ENCODE measurements at places on chromosomes 2 and 18.

- no peak for DNase-seq
Measured at GRCh38 chr2:43622931-43623451, 14.1 kb upstream of the PLEKHH2 start.

GRCh38 chr18:2331491-2331890 is 239.8 kb downstream of the METTL4 start:
- no peak for DNase-seq

- no peak for DNase-seq
Measured at GRCh38 chr2:45263147-45263546, 253.9 kb upstream of the SIX2 start.

- no peak for DNase-seq
Measured at GRCh38 chr2:227052879-227053278, 111.1 kb downstream of the COL4A4 start.

DNA sequence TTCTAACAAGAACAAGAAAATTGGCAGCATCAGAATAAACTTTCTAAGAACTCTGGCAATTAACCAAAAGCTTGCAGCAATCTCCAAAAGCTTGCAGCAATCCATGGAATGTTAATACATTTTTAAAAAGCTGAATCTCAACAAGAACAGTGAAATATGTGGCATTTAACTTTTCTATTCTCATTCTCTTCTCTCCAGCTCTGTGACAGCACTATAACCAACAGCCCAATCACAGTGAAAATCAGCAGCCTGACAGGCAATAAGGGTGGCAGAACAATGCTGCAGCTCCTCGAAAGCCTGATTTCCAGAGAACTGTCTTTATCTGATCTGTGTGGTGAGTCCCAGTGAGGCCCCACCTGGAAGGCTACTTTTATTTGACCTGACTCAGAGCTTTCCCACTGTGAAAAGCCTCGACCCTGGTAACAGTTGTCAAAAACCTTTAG is 60.0 kb downstream of the TMEM131 start:
- DNase-seq, result no peak

- no peak for DNase-seq
Measured at GRCh38 chr2:60811491-60812375, 55.7 kb downstream of the PAPOLG start.

DNA sequence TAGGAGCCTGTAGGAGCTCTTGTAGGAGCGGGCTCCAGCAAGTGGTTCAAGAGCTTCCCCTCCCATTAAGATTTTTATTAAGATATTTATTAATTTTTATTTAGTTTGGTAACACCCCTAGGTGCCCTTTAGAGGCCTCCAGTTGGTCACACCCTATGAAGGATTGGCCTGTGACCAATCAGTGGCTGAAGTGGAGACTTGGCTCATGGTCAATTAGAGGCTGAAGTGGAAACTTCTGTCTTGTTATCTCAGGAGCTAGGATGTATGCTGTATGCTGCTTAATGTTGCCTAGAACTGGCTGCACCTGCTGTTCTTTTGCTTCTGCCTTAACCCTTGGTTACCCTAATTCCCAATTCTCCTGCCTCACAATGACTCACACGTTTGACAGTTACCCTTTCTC is 48.7 kb downstream of the DHRS9 start:
- DNase-seq, result no peak

GRCh38 chr2:145731467-145731866 is 1211.5 kb upstream of the ZEB2 start:
- no peak for DNase-seq

DNA sequence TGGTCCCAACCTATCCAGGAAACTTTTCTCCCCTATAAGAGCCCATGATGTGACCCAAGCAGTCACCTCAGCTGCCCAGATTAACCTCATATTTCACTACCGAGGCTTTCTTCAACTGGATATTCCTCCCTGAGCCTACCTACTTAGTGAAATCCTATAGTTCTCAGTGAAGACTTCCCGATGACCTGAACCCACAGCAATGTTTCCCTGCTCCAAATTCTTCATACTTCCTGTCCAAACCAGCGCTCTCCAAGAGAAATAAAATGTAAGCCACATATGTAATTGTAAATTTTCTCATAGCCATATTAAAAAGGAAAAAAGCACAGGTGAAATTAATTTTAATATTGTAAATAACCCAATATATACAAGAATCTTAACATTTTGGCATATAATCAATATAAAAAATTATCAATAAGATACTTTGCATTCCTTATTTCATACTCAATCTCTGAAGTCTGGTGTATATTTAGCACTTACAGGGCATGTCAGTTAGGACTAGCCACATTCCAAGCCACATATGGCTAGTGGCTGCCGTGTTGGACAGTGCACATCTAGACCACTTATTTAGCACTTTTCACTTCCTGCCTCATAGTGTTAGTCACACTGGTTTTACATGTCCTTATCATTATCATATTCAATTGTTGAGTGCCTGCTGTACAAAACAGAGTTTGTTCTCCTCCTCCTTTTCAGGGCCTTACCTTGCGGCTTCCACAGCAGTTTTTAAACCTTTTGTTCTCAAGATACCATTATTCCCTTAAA is 1.9 kb upstream of the STAT4 start:
- peak; percentile 10 for DNase-seq

GRCh38 chr2:134778372-134778771 is 59.6 kb upstream of the TMEM163 start:
- DNase-seq, result no peak

DNA sequence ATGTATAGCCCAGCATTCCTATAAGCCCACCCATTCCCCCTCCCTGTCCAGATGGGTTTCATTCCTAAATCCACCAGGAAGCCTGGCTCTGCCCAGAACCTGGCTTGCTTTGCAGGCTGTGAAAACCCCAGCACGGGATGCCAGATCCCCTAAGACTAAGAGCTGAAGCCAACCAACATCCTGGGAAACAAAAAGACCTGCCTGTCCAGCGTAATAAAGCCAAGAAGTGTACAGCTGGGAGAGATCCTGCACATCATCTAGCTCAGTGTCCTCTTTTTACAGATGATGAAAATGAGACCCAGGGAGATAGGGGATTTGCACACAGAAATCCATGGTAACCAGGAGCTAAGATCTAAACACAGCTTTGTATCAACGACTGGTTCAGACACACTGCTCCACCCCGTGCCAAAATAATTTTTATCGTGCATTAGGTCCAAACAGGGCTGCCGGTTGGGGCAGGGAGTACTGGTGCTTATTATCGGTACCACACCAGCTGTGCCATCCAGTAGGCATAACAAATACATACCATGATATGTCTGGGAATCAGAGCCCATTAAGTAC is 2.9 kb downstream of the RND3 start:
- DNase-seq, result no peak

DNA sequence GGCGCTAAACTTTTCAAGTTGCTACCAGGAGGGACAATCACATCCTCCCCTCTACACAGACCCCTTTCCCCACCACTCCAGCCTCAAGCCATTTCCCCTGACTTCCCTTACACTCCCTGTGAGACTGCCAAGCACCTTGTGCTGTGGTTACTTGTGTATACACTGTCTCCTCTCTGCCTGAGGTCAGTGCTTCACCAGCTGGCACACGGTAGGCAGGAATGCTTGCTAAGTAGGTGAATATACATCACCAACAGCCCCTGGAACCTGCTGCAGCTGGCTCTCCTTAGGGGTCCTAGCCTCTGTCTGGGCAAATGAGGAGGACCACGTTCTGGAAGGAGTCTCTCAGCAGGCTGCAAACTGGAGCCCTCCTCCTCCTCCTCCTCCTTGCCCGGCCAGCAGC is 38.3 kb upstream of the ACAA2 start:
- DNase-seq, result no peak

DNA sequence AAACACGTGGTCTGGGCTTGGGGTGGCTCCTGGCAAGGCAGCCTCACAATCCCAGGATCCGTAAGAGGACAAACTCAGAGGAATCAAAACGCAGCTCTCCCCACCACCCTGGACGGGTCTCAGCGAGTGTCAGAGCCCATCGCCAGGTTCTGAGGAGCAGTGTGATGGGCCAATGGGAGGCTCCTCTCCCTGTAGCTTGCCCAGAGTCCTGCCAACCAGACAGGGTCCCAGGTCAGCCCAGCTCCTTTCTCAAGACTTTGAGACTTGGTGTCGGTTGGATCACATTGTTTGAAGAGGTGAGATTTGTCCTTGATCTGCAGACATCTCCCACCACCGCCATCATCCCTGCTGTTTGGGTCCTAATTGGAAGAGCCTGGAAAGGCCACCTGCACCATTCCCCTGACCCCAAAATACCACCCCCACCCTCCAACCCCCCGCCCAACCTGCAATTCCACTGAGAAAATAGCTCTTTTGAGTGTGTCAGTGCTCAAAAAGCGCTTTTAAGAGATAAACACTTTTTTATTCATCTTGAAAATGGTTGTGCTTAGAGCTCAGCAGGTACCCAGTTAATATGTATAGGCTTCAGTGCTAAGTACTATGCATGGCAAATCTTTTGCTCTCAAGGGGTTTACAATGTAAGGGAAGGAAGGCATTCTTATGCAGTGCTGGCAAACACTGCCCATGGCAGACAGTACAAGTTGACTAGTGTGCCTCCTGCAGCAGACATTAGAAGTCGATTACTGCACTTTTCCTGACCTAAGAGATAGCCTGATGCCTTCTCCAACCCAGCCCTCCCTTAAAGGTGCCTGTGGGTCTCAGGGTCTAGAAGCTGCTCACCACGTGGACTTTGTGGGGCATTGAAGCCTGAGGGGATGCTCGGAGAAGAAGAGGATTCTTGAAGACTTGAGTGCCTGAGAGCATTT is 50.6 kb downstream of the GLI2 start:
- no peak for DNase-seq

DNA sequence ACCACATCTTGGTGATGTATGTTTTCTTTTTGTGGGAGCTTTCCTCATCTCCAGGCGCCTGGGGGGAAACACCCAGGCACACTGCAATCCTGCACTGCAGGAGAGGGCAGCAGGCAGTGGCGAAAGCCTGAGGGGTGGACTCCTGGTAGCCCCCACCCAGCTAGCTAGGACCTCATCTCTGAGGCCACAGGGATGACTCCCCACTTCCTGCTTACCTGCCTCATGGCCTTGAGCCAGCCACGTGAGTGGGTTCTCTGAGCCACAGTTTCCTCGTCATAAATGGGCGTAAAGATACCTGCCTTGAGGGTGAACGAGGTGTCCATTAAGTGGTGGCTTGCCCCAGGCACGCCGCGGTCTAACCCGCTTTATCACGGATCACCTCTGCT is 19.1 kb downstream of the TRAF3IP1 start:
- no peak for DNase-seq

DNA sequence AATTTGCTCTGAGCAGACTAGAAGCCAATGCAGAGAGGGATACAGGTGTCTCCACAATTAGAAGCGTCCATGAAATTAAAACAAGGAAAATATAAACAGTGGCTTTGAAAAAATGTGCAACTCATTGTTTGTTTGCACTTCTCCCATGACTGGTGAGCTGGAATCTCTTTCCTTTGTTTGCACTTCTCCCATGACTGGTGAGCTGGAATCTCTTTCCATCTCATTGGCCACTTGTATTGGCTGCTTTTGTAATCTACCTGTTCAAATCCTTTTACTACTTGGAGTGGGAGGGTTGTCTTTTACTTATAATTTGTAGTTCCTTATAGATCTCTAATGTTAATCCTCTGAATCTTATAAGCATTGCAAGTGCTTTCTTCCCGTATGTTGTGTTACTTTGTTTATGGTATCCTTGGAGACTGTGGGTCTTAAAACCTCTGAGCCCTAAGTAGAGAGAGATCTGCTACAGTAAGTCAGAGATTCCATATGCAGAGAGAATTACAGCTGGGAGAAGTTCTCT is 94.1 kb downstream of the RTN4 start:
- no peak for DNase-seq

GRCh38 chr2:19733951-19734425 is 167.8 kb downstream of the TTC32 start:
- DNase-seq, result no peak

- DNase-seq, result no peak
Measured at GRCh38 chr2:238551091-238551490, 124.4 kb downstream of the ASB1 start.

DNA sequence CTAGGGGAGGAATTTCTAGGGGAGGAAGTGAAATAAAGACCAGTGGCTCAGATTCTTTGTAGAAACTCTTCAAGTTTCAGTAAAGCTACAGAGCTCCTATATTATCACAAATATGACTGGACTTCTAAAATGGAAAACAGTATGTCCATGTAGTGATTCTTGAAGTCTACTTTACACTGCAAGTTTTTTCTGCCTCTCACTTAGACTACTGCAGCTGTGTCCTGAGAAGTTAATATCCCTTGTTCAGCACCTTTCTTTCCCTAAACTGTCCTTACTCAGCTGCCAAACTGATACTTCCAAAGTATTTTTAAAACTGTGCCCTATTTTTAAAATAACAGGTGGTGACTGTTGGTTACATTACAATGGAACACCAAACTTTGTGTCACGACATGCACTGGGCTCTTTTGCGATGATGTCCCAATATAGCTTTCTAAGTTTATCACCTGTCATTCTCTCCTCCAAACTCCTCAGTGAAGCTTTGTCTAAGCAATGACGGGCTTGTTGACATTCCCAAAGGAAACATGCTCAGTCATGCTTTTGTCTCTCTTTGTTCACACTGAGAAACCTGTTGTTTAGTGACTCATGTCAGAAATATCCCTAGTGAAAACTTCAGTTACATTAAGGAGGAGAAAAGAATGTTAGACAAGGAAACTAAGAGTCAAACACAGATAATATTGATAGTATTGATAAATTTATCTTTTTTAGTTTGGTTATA is 341.1 kb downstream of the ARL6IP6 start:
- DNase-seq, result no peak

GRCh38 chr2:120745420-120746111 is 9.9 kb downstream of the GLI2 start:
- DNase-seq, result no peak

DNA sequence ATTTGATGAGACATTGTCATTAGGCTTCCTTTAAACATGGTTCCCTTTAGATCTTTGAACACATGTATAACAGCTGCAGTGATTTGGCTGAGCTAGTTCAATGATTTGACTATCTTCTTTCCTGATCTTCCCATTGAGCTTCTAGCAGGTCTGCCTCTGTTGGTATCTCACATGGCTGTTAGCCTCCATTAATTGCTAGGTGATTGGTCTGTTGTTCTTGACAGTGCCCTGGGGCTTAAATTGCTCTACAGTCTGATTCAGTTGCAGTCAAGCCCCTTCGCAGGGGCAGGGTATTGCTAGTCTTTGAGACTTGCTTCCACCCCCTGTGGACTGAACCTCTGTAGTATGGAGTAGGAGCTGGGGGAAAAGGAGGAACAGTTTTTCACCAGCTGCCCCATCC is 24.1 kb downstream of the SKA1 start:
- no peak for DNase-seq

- DNase-seq, result no peak
Measured at GRCh38 chr18:48024009-48024512, 93.6 kb upstream of the SMAD2 start.
